ENCODE measurements at places on chromosomes 13 and 19. TPM values are rescaled to one million over a fixed set of nuclear protein-coding genes. Genes with fewer than 3 reads are reported as not detected.

GRCh38 chr13:70829748-70830147 lies 721.5 kb upstream of the KLHL1 start:
- no peaks in the 10 kb centered on the region for H3K36me3 ChIP-seq
- no peak overlapping the region for H3K27ac ChIP-seq
- H3K4me1 ChIP-seq: no peaks in the 10 kb centered on the region
- no peaks in the 10 kb centered on the region for H3K27me3 ChIP-seq
- H3K4me3 ChIP-seq: no peak overlapping the region

DNA sequence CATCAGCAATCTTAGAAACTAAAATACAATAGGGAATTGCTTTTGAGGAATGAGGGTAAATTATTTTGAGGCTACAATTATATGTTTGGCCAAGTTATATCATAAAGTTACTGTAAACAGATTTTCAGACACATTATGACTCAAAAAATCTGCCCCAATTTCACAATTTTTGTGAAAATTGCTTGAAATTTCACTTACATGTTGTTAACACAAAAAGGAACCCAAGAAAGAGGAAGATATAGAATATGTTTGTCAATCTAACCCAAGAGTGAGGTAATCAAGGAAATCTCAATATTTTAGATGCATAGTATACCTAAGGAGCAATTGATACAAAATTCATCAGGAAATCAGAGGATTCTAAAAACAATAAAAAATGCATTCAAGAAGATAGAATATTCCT lies 73.9 kb upstream of the FNDC3A start:
- H3K4me3 ChIP-seq: no peak overlapping the region
- no peak for DNase-seq
- H3K36me3 ChIP-seq: no peaks in the 10 kb centered on the region
- H3K27ac ChIP-seq: no peak overlapping the region
- no peaks in the 10 kb centered on the region for H3K27me3 ChIP-seq
- no peaks in the 10 kb centered on the region for H3K4me1 ChIP-seq

GRCh38 chr19:1488282-1488601 lies 1.9 kb downstream of the PCSK4 start:
- no peak for DNase-seq
- no peak overlapping the region for H3K27ac ChIP-seq
- H3K4me3 ChIP-seq: no peak overlapping the region
- no peaks in the 10 kb centered on the region for H3K27me3 ChIP-seq
- H3K36me3 ChIP-seq: no peaks in the 10 kb centered on the region

DNA sequence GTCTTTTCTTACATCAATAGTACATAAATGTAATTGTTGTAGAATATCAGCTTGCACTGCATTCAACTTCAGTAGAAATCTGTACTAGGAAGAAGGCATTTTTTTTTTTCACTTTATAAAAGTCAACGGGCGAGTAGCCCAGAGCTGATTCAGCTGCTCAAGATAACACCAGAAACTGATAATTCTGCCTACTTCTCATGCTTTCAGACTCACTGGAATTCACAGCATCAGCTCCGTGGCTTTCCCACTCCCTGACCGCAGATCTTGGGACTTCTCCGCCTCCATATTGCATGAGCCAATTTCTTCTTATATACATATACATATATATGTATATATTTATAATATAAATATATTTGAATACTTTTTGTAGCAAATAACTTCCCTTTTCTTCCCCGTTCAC lies 263.1 kb upstream of the RXFP2 start:
- peaks cover 17% of the 10 kb centered on the region for H3K27me3 ChIP-seq
- H3K36me3 ChIP-seq: no peaks in the 10 kb centered on the region
- H3K4me3 ChIP-seq: no peak overlapping the region
- no peak overlapping the region for H3K27ac ChIP-seq

- H3K27ac ChIP-seq: no peak overlapping the region
- H3K4me3 ChIP-seq: no peak overlapping the region
- peaks cover 26% of the 10 kb centered on the region for H3K36me3 ChIP-seq
- H3K27me3 ChIP-seq: no peaks in the 10 kb centered on the region
- DNase-seq: no peak
These were observed 8.0 kb upstream of the USF2 start for GRCh38 chr19:35260694-35261304.

- peaks cover 29% of the 10 kb centered on the region for H3K4me1 ChIP-seq
- H3K27ac ChIP-seq: no peak overlapping the region
- no peaks in the 10 kb centered on the region for H3K36me3 ChIP-seq
- no peak overlapping the region for H3K4me3 ChIP-seq
These were observed 10.5 kb upstream of the NTN5 start for GRCh38 chr19:48683349-48683748.

DNA sequence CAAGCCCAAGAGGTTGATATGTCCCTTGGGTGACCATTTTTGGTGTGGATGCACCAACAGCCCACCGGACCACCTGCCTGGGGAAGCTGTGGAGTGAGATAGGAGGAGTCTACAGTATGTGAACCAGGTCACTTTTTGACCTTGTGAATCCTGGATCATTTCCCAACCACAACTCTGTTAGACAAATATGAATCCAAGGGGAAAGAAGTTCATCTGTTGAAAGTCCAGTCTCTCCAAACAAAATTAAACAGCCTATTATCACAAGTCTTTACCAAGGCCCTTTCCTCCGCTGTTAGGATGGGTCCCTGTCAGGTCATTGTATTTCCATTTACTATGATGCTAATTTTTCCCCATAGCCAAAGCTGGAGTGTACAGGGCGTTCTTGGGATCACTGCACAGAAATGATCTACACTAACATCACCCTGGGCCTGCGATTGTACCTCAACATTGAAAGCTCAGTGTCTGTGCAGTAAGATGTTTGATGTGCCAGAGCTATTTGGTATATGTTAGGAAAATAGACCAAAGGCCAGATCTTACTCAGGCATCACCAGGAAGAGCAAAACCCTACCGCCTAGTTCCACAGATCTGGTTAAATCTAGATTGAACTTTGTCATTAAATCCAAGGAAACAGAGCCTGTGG lies 117.1 kb downstream of the STARD13 start:
- no peaks in the 10 kb centered on the region for H3K36me3 ChIP-seq
- no peaks in the 10 kb centered on the region for H3K27me3 ChIP-seq
- H3K4me3 ChIP-seq: no peak overlapping the region
- H3K4me1 ChIP-seq: peaks cover 18% of the 10 kb centered on the region
- DNase-seq: no peak

GRCh38 chr13:108227651-108228272 lies 9.6 kb downstream of the ABHD13 start:
- no peak overlapping the region for H3K4me3 ChIP-seq
- peak; percentile 19 for DNase-seq
- no peaks in the 10 kb centered on the region for H3K27me3 ChIP-seq
- no peaks in the 10 kb centered on the region for H3K4me1 ChIP-seq
- H3K36me3 ChIP-seq: no peaks in the 10 kb centered on the region

The ELSPBP1 gene
- total RNA-seq: not detected

The PEAK3 gene
- total RNA-seq: not detected

GRCh38 chr13:74258961-74259360 lies 124.8 kb upstream of the KLF12 start:
- no peaks in the 10 kb centered on the region for H3K4me1 ChIP-seq
- no peaks in the 10 kb centered on the region for H3K27me3 ChIP-seq
- H3K36me3 ChIP-seq: no peaks in the 10 kb centered on the region
- no peak overlapping the region for H3K27ac ChIP-seq
- no peak overlapping the region for H3K4me3 ChIP-seq

DNA sequence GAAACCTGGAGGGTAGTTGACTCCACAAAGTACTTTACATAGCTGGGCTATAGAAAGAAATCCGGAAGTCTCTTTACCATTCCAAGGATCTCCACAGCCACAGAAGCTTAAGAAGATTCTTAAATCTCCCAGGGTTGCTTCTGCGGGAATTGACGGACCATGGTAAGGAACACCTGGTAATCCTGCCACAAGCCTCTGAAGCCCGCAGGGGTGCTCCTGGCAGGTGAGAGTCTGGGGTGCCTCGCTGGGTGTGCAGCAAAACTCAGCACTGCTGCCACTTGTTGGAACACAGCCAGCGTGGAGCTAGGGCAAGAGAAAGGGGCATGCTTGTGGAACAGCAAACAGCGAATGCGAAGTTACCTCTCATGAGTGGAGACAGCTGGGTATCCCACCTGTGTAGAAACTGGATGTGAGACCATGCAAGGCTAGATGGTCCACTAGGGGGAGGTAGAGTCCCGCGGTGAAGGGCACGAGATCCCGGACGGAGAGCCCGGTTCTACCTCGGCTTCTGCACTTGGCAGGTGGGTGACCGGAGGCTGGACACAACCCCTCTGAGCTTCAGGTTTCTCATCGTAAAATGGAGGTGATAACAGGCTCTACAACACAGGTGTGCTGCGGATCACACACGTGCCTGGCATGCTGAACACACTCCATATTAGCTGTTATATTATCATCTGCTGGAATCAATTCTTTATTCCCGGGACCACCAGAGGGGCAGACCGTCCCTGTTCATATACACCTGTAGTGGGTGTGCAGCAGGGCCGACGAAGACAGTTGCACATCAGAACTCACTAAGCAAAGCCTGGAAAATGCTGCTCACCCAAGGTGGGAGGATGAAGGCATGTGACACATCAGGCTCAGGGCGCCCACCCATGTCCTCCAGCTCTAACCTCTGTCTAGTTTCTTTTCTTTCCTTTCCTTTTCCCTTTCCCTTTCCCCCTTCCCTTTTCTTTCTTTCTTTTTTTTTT lies 24.1 kb upstream of the UBAC2 start:
- peak; percentile 62 for DNase-seq
- no peaks in the 10 kb centered on the region for H3K36me3 ChIP-seq
- no peak overlapping the region for H3K4me3 ChIP-seq
- no peaks in the 10 kb centered on the region for H3K27me3 ChIP-seq
- peaks cover 10% of the 10 kb centered on the region for H3K4me1 ChIP-seq

DNA sequence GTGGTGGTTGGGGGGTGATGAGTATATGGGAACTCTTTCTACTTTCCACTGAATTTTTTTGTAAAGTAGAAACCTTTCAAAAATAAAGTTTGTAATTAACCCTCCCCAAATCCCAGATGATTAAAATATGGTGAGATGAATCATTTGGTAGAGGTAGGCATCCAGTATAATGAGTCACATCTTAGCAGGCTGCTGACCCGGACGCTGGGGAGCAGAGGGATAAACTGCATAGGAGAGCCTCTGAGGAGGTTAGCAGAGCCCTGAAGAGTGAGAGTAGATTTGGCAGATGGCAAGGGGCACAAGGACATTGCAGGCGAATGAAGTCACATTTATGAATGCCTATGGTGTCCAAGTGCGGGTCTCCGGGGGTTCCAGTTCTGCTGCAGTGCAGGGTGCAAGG lies 293.8 kb downstream of the FGF9 start:
- no peak overlapping the region for H3K27ac ChIP-seq
- H3K27me3 ChIP-seq: 0 out of 2 replicates have a peak, but pooled peaks cover 5% of the 10 kb centered on the region
- no peak for DNase-seq
- no peaks in the 10 kb centered on the region for H3K36me3 ChIP-seq
- no peaks in the 10 kb centered on the region for H3K4me1 ChIP-seq

GRCh38 chr19:17496337-17496997 lies 15.0 kb upstream of the PGLS start:
- peaks cover 31% of the 10 kb centered on the region for H3K4me1 ChIP-seq
- no peaks in the 10 kb centered on the region for H3K36me3 ChIP-seq
- H3K27ac ChIP-seq: no peak overlapping the region
- H3K27me3 ChIP-seq: no peaks in the 10 kb centered on the region
- peak; percentile 71 for DNase-seq
- H3K4me3 ChIP-seq: no peak overlapping the region

DNA sequence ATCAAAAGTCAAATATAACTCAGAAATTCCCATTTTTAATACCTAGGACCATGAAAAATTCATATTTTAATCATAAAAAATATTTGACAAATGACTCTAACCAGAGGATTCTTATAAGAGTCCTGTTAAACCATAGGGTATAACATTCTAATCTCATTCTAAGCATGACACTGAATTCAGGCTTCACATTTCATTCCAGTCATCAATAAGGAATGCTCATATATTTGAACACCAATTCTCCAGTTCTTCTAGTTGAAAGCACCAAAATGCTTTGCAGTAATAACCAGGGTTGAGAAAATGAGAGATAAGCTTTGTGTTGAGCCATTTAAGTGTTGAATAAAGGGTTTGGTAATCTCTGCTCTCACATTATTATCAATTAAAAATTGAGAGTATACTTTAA lies 147.5 kb downstream of the VWA8 start:
- DNase-seq: no peak
- no peaks in the 10 kb centered on the region for H3K36me3 ChIP-seq
- no peak overlapping the region for H3K27ac ChIP-seq
- no peaks in the 10 kb centered on the region for H3K27me3 ChIP-seq

- H3K4me3 ChIP-seq: peak overlapping the region; percentile 55
- peaks cover 32% of the 10 kb centered on the region for H3K4me1 ChIP-seq
- no peaks in the 10 kb centered on the region for H3K27me3 ChIP-seq
- no peak overlapping the region for H3K27ac ChIP-seq
- no peak for DNase-seq
- no peaks in the 10 kb centered on the region for H3K36me3 ChIP-seq
These were observed 2.4 kb downstream of the CCDC194 start for GRCh38 chr19:17391371-17392151.

- H3K36me3 ChIP-seq: no peaks in the 10 kb centered on the region
- no peak overlapping the region for H3K4me3 ChIP-seq
- no peak for DNase-seq
- no peak overlapping the region for H3K27ac ChIP-seq
These were observed 66.8 kb upstream of the RFC3 start for GRCh38 chr13:33751151-33751550.

The HTR2A gene
- total RNA-seq: not detected

- no peak overlapping the region for H3K27ac ChIP-seq
- no peaks in the 10 kb centered on the region for H3K27me3 ChIP-seq
- no peak for DNase-seq
- no peak overlapping the region for H3K4me3 ChIP-seq
- no peaks in the 10 kb centered on the region for H3K4me1 ChIP-seq
- no peaks in the 10 kb centered on the region for H3K36me3 ChIP-seq
These were observed 118.8 kb upstream of the SPATA13 start for GRCh38 chr13:24041651-24042225.

GRCh38 chr13:83377491-83377890 lies 504.8 kb downstream of the SLITRK1 start:
- H3K27ac ChIP-seq: no peak overlapping the region
- no peak for DNase-seq
- H3K4me3 ChIP-seq: no peak overlapping the region
- no peaks in the 10 kb centered on the region for H3K27me3 ChIP-seq
- no peaks in the 10 kb centered on the region for H3K4me1 ChIP-seq

DNA sequence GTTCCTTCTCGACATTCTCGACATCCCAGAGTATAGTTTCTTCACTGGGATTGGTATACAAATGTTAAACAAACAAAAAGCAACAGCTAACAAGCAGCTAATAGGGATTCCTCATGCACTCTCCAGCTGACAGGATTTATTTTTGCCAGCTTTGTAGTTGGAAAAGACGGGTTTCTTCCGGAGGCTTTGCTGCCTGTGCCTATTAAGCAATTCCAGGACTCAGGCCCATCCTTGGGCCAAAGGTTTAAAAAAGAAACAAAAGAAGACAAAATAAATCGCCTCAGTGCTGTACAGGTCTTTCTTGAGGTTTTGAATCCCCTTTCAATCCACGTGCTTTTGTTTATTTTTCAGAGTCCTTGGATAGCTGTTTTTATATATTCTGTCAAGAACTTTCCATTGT lies 1414.5 kb upstream of the PCDH9 start:
- no peaks in the 10 kb centered on the region for H3K27me3 ChIP-seq
- H3K4me3 ChIP-seq: no peak overlapping the region
- no peak for DNase-seq
- no peaks in the 10 kb centered on the region for H3K36me3 ChIP-seq

The NALCN gene
- not detected for total RNA-seq

GRCh38 chr13:105804561-105805190 lies 730.8 kb downstream of the EFNB2 start:
- no peak overlapping the region for H3K27ac ChIP-seq
- H3K4me3 ChIP-seq: no peak overlapping the region
- H3K4me1 ChIP-seq: peaks cover 19% of the 10 kb centered on the region
- no peak for DNase-seq

GRCh38 chr19:33960566-33960965 lies 163.9 kb downstream of the KCTD15 start:
- no peak overlapping the region for H3K27ac ChIP-seq
- no peak overlapping the region for H3K4me3 ChIP-seq
- no peaks in the 10 kb centered on the region for H3K27me3 ChIP-seq
- no peak for DNase-seq
- no peaks in the 10 kb centered on the region for H3K4me1 ChIP-seq

The ZNF682 gene
- not detected for total RNA-seq

Measured in HCT116 (cell line).